Foreskin keratinocyte (primary cell): ENCODE measurements at places on chromosomes 7 and 10. TPM values are rescaled to one million over a fixed set of nuclear protein-coding genes. Genes with fewer than 3 reads are reported as not detected.
A peak's percentile ranks its signal among the peaks of the same experiment; 100 is the strongest.

The HECTD2 gene
- total RNA-seq, result 2.6 and 2.8 TPM in 2 replicates

The MUC12 gene
- total RNA-seq, result 0.21 and 1.0 TPM in 2 replicates

The CPN1 gene
- total RNA-seq, result not detected in 2 replicates

The DTX2 gene
- 31.8 and 32.1 TPM in 2 replicates for total RNA-seq

The KIAA1549 gene
- 4.9 and 5.1 TPM in 2 replicates for total RNA-seq

The PPP1R3C gene
- 0.85 and 2.2 TPM in 2 replicates for total RNA-seq

The PAX4 gene
- not detected in 2 replicates for total RNA-seq

GRCh38 chr7:35697414-35698175, 2.7 kb upstream of the HERPUD2 start:
- DNase-seq, result peak; percentile 84

DNA sequence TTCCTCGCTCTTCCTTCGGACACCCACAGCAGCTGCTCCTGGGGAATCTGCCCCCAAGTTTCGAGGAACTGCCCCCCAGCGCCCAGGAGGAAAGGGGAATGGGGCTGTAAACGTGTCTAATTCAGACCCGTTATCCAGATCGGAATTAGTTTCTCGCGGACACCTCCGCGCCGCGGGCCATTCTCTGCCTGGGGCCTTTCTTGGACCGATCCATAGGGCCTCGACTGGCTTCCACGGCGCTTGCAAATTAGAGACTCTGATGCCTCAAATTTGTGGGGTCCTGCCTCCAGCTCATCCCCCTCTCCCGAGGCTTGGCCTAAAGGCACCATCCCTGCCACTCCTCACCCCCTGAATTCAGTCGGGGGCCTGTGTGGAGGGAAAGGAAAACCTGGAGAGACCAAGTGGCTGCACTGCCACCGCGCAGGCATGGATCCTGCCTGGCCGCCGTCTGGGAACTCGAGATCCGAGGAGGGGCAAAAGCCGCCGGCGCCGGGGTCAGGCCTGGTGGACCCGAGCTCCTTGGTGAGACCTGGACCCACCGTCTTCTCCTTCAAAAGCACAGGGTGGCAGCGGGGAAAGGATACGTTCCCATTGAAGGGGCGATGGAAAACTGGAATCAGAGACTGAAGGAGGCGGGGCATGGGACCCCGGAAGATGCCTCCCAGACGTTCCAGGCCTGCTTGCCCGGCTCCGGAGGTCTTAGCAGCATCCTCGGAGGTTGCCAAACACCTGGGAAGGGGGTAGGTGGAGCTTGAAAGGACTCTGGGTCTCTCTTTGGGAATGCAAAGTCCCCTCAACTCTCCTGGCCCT, 13.7 kb downstream of the LBX1 start:
- DNase-seq, result no peak

DNA sequence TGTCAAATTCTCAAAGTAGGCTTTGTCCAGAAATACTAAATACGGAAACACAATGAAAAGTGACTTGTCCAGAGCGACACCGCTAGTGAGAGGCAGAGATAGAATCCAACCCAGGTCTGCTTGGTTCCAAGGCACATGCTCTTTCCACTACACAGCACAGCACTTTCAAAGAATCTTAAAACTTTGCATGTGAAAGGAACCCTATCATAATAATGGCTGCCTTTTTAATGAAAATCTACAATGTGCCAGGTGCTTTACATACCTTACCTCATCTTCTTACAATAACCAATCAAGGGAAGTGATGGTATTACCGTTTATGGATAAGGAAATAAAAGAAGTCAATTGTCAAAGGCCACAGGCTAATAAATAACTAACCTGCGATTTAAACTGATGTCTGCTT, 2.6 kb downstream of the CHCHD3 start:
- DNase-seq, result no peak

- no peak for DNase-seq
Observed at GRCh38 chr10:25682203-25682851, 251.7 kb upstream of the MYO3A start.

- no peak for DNase-seq
Observed at GRCh38 chr7:33076737-33077136, 14.2 kb upstream of the NT5C3A start.

- DNase-seq, result no peak
Observed at GRCh38 chr10:81136261-81136660, 598.6 kb downstream of the SH2D4B start.

DNA sequence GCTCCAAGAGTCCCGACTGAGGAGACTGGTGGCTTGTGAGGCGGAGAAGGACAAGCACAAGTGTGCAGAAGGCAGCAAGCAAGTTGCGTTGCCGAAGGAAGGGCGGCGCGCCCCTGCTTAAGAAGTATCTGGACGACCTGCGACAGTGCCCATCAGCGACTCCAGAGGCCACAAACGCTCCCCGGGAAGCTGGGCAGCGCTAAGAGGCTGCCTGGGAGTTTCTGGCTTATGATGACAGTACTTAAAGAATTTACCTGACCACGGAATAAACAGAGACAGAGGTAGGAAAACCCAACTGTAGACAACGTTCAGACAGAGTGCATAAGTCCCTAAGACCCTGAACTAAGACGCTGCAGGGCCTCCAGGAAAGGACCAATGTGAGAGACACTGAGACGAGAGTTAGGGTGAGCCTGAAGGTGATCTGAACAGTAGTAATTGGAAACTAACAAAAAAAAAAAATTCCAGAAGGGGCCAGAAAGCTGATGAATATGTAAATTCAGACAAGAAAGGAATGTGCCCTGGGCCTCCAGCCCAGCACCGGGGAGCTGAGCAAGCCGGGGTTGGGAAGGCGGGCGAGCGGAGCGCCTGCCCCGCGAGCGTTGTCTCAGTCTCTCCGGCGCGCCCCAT, 1.0 kb downstream of the OSBPL3 start:
- no peak for DNase-seq

- DNase-seq, result peak; percentile 60
Observed at GRCh38 chr7:12570168-12570533, 369 bp upstream of the SCIN start.

- DNase-seq, result no peak
Observed at GRCh38 chr10:15232279-15232678, 63.8 kb upstream of the NMT2 start.
